ENCODE measurements at places on chromosomes 4 and X.

- DNase-seq: no peak
Observed at GRCh38 chr4:118180776-118181175, 146.5 kb downstream of the NDST3 start.

GRCh38 chrX:15158350-15158735, 111.5 kb downstream of the ASB9 start:
- DNase-seq: no peak

DNA sequence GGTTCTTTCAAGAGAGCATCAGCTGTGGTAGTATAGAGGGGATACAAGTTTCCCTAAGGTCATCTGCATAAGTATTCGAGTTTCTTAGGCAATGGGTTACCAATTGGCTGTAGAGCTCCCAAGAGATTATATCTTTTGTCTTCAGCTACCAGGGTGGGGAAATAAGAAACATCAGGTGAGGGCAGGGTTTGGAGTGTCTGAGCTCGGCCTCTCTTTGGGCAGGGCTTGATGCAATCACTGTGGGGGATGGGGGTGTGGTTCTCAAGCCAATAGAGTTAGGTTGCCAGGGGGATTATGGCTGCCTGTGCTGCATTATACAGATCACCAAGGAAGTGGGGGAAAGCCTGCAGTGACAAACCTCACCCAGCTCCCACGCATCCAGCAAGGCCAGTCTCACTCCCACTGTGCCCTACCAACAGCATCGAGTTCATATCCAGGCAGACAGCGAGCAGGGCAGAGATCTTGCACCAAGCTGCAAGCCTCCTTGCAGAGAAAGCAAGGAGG, 172.1 kb upstream of the MAGEE2 start:
- DNase-seq: no peak

DNA sequence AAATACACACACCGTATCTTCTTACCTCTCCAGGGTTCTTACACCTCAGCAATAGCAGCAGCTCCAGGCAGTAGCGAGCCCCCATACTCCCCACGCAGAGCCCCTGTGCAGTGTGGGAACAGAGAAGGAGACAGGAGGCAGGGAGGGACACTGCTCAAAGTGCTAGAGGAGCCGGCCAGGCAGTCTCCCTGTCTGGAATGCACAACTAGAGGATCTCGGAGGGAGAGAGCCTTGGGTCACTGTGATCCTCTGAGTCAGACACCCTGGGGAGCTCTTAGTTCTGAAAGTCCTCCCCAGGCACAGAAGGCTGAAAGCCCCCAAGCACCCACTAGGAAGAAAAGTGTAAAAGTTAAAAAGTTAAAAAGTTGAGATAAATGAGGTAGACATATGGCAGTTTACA, 16.0 kb downstream of the AMELX start:
- no peak for DNase-seq

All from stimulated activated CD4-positive, alpha-beta T cell treated with anti-CD3 and anti-CD28 coated beads, Interleukin-12 subunit alpha, Interleukin-12 subunit beta, amount 100 ng/mL, for 4 hours (primary cell).